ENCODE measurements at places on chromosomes 16 and 17.

DNA sequence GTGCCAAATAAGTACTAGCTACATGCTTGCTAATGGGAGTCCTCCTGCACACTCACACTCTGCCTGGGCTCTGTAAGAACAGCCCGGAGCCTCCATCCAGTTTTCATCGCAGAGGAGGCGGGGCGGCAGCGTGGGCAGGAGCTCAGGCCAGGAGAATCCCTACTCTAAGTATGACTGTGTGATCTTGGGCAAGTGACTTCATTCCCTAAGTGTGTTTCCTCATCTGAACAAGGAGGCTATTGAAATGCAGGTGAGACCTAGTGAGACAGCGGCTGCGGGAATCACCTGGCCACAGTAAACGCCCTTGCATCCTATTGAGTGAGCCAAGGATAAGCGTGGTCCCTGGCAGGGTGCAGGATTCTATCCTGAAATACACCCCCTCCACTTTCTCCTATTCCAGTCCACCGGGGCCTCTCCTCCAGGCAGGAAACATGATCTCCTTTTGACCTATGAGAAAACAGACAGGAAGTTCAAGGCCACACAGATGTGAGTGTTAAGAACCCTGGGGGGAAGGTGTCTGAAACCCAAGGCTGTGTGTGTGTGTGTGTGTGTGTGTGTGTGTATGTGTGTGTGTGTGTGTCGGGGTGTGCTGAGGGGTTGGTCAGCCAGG, 5.2 kb upstream of the RAI1 start:
- DNase-seq: no peak

GRCh38 chr16:85055493-85056210, 28.1 kb downstream of the KIAA0513 start:
- DNase-seq: peak; percentile 56

GRCh38 chr17:77821114-77821513, 137.4 kb upstream of the TNRC6C start:
- no peak for DNase-seq

GRCh38 chr17:17050346-17051345, 8.4 kb downstream of the MPRIP start:
- no peak for DNase-seq

GRCh38 chr17:76432004-76432403, 20.9 kb downstream of the UBE2O start:
- DNase-seq: no peak

DNA sequence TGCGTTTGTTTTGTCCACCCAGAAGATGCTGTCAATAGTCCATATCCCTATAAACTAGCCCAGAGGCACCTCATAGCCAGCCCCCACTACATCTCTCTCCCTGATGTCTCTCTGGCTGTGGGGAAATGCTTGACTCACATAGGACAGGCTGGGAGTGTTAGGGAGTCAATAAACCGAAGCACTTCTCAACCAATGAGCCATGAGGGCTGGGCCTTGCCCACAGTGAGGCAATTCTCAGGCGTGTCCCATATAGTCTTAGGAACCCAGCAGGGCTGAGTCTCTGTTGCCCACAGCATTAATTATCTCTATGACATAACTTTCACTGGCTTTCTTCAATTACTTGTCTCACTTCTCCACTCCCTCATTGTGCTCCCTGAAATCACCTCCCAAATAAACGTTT, 387.3 kb upstream of the CDH11 start:
- DNase-seq: no peak

DNA sequence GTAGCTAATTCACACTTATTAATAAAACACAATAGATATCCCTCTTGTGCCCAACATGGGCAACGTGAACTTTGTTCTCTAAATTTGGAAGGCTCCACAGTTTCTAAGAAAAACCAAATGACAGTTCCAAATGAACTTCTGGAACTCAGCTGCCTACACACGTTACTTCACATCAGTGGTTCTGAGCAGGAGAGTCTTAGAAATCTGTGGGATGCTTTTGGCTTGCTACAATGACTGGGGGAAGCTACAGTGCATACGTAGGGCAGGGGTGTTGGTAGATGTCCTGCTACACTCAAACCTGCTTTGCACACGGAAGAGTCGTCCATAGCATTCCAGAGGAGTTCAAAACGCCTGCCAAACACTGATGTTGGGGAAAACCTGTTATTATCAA, 8.0 kb downstream of the TXNDC11 start:
- no peak for DNase-seq

- DNase-seq: peak; percentile 21
Observed at GRCh38 chr16:74608944-74609343, 2.0 kb upstream of the GLG1 start.

- DNase-seq: peak; percentile 28
Observed at GRCh38 chr17:8832711-8833352, 33.7 kb upstream of the MFSD6L start.

- no peak for DNase-seq
Observed at GRCh38 chr17:43014020-43014648, 7.5 kb downstream of the IFI35 start.

- DNase-seq: no peak
Observed at GRCh38 chr16:23082161-23082788, 67.0 kb downstream of the USP31 start.

DNA sequence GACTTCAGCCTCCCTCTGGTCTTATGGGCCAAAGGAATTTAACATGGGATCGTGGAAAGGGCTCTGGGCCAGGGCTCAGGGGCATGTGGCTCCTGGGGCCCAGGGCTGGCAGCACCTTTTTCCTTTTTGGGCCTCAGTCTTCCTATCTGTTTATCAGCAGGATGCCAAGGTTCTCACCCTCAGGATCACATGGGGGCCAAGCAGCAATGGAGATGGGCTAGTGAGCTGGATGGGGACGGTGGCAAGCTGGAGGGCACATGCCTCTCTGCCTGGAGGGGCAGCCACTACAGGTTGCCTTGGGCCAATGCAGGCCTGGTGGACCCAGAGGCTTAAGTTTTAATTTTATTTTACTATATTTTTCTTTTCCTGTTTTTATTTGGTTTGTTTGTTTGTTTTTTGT, 95.4 kb downstream of the CYLD start:
- DNase-seq: no peak

- DNase-seq: no peak
Observed at GRCh38 chr17:10126616-10127501, 71.5 kb downstream of the GAS7 start.

GRCh38 chr16:84562174-84562815, 55.6 kb downstream of the COTL1 start:
- DNase-seq: no peak

DNA sequence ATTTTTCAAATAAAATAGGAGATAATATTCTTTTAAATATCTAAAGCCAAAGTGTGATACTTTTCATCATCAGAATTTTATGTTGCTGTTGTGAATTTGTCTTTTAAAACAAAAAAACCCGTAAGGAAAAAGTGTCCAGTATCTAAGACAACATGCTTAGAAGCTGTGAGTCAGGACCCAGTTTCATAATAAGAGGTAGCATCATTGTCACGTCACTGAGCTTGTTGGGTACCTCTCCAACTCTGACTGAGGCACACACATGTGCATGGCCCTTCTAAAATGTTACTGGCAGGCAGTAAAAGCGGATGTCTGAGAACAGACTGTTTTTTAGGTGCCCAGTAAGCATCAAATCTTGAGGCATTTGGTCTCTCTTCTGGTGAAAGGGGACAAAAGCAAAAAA, 2.5 kb downstream of the CIAPIN1 start:
- DNase-seq: no peak

DNA sequence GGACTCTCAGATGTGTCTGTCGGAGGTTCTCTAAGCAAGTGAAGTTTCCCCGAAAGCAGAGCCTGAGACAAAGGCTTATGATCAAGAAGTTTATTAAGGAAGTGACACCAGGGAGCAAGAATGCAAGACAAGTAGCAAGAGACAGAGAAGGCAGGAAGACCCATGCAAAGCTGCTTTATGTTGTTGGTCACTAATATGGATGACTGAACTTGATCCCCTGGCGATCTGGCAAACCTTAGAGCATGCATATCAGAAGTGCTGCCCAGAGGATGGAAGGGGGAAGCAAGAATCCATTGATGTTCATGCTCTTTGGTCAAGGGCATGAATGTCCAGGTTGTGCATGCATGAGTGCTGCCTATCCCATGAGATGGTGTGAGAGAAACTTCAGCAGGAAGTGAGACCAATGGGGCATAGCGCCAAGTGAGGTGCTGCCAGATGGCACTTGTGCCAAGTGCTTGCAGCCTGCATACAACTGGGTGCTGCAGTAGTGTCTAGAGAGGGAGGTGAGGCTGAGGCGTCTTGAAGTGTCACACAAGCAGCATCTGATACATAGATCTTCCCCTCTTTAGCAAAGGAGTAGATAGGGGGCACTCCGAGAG, 176.5 kb downstream of the SALL1 start:
- DNase-seq: no peak

Measured in activated CD8-positive, alpha-beta memory T cell treated with anti-CD3 and anti-CD28 coated beads, Interleukin-2, amount 50 U/mL, for 4 hours (primary cell).